ENCODE measurements at places on chromosomes 12 and 14.
A peak's percentile ranks its signal among the peaks of the same experiment; 100 is the strongest.

GRCh38 chr12:38101753-38102152, 214.8 kb upstream of the ALG10B start:
- DNase-seq = no peak

DNA sequence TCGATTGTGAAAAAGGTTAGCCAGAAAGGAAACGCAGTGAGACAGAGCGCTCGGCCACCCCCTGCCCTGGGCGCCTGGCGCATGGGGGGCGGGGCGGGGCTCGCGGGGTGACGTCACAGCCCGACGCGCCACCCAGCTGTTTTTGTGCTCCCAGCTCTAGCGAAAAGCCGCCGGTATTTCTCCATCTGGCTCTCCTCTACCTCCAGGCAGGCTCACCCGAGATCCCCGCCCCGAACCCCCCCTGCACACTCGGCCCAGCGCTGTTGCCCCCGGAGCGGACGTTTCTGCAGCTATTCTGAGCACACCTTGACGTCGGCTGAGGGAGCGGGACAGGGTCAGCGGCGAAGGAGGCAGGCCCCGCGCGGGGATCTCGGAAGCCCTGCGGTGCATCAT, at the start of gene GABARAPL1:
Gene GABARAPL1 (plus strand): TSS at position 139 of the 393 bp plus-strand sequence. CDS start 253 bp downstream, at position 392.
- peak; percentile 77 for DNase-seq

GRCh38 chr12:71270057-71270456, 112.3 kb upstream of the TSPAN8 start:
- no peak for DNase-seq

- no peak for DNase-seq
Observed at GRCh38 chr12:10750385-10750727, 27.2 kb upstream of the YBX3 start.

GRCh38 chr14:91067186-91067585, 6.7 kb upstream of the RPS6KA5 start:
- DNase-seq = no peak

DNA sequence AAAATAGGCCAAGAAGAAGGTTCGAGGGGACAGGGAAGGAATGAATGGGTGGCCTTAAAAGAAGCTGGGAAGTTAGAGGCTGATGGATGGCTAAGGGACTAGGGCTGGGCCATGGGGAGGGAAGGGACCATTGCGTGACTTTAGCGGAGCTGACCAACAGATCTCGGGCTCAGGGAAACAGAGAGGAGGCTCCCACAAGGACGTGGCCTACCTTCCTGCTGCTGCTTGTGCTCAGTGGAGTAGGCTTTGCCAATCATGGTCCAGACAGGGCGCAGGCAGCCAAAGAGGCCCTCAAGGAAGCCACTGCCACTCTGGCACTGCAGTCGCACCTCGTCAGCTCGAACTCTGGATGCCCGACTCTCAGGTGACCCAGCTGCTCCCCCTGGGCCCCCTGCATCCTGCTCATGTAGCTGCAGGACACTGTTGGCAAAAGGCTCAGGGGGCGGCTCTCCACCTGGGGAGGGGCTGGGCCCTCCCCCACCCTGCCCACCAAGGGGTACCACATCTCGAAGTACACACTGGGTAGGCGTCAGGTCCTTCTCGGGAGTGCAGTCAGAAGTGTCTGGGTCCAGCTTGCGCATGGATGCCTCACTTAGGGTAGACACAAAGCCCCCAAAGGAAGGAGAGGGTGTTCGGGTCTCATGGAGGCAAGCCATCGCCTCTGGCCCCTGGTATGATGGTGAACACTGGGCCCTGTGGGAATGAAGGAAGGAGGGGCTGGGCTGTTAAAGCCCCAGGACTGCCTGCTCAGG, 12.3 kb downstream of the MAP3K12 start:
- no peak for DNase-seq

DNA sequence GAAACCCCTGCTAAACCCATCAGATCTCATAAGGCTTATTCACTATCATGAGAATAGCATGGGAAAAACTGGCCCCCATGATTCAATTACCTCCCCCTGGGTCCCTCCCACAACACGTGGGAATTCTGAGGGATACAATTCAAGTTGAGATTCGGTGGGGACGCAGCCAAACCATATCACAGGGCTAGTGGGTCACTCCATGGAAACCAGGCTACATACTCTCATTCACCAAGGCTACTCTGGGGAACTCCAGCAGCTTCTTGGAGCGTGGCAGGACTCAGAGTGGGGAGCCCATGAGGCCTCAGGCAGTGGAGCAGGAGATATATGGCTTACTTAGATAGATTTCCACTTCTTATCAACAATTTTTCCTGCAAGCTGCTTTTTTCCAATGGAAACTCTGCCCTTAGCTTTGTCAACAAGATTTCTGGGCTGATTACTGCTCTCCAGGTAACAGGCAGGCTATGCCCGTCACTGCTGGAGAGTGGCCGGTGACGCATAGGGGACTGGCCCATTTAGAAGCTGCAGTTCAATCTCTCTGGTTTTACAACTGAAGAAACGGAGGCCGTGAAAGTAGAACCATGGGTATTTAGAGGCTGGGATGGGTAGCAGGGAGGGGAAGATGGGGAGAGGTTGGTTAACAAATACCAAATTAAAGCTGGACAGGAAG, 16.5 kb downstream of the VDR start:
- no peak for DNase-seq

DNA sequence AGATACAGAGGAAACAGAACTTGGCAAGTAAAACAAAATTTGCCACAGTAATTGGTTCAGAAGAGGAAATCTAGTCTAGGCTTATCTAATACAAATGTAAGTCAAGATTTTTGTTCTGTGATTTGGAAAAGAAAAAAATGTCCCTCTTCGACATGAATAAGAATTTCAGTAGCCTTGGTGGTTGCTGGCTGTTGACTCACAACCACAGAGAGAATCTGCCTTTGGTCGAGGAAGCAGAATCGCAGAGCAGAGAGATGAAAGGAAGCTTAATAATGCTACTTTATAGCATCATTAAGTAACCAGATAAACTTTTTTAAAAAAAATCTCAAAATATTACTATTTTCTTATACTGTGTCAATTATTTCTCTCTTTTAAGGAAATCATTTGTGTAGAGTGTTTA, 1096.6 kb downstream of the FLRT2 start:
- no peak for DNase-seq

DNA sequence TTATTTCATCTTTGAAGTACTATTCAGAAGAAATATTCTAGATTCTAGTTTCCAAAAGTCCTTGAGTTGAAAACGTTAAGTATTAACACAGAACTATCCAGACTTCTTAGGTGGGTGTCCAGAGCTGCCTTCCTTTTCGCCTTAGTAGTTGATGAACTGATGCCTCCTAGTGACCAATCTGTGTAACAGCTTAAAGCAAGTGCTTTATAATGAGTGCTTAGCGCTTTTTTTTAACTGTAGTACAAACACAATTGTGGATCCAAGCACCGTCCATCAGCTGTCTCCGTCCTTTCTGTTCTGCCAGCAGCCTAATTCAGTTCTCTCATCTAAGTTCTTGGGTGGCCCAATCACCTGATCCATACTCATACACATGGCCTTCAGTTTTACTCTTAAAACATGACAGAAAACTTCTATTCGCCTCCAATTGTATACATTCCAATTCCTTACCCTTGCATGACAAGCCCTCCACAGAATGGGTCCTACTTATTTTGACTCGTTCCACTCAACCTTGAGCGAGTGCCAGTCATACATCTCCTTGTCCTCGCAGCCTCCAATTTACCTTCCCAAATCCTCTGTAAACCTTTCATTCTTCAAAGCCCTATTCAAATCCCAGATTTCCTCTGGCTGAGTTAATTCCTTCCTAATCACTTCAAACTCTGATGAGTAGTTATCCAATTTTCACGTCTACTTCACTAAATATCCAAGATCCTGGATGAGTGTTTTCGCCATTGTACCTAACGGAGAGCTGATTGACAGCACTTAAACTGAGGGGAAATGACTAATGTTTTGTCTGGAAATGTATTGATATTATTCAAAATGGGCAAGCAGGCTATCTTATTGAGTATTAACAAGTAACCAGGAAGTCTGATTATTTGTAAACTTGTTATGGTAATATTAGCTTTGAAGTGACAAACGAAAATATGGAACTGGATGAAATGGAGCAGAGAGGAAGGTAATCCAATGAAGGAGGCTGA, 5.8 kb upstream of the PHLDA1 start:
- DNase-seq = peak; percentile 57

DNA sequence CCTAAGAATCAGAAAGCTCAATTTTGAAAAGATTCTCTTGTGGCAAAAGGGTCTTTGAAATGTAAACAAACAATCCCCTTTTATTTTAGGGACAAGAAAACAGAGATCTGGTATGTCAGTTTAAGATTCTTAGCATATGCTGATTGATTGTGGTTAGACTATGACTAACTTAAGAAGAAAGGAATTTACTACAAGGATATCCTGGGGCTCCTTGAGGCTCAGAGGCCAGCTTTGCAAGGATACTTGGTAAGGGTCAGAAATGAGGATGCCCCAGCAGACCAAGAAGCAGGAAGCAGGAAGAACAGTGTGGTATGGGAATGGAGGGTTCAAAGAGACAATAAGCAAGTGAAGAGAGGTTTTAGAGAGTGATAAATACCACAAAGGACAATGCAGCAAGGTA, 474.6 kb downstream of the ETNK1 start:
- DNase-seq = no peak

GRCh38 chr12:1797011-1797901, 23.1 kb upstream of the LRTM2 start:
- DNase-seq = peak; percentile 79

DNA sequence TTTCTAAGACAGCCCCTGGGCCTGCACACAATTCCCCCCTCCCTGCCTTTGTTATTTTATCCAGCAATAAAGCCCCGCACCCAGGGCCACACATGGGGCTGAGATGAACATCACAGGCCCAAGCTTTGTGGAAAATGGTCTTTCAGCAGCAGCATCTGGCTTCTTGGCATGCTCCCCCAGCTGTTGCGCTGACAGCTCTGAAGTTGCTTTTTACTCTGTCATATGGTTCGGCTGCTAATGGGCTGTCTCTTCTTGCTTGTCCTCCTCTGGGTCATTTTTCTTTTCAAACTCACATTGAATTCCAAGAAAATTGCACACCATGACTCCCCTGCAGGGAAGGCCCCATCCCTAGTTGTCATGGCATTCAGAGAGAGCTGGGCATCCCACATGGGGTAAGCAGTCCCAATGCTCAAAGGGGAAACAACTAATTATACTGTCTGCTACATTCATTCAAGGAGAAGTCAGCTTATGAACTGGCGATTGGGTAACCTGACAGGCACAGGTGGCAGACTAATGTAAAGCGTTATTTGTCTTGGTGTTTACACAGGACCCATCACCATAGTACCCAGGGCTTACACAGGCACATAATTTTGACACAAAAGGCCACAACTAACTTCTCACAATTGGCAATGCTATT, 74.0 kb upstream of the CDKN3 start:
- no peak for DNase-seq

DNA sequence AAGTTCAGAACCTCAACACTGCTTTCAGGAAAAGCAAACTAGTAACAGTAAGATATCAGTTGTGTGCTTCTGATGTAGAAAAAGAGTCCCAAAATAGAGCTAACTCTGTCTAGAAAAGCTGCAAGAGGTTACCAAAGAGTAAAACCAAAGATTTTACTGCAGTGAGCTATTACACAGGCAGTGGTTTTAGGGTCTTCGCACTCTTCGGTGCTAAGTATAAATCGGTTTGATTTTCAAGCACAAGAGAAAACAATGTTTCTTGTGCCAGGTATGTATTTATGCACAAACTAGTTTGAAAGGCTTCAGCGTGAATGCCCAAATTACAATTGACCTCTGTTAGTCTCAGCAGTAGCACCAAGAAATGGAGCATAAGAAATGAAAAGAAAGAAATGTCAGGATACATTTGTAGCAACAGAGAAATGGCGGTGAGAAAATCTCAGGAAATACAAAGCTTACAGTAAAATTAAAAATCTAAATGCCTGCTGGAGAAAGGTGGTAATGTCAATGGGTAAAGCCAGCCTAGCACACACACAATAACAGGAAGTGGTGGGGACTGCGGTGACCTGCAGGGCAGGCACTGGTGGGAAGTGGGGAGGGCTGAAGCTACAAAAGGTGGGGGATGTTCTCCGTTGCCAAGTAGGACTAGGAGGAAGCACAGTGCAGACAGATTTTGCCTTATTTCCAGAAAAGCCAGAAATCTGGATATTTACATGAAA, 18.0 kb upstream of the DYRK2 start:
- DNase-seq = peak; percentile 55

DNA sequence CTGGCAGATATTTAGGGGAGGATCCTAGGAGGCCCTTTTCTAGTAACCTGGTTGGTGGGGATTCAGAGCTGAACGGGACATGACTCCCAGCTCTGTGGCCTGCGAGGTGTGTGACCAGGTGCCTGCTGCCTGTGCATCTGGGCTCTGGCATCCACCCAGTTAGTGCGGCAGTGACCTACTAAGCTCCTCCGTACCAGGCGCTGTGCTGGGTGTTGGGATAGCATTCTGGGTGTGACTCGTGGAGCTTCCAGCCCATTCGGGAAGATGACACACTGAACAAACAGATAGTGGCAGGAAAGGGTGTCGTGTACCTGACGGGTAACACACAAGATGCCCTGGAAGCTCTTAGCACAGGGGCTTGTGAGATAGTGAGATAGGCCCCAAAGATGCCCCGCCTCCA, 80.9 kb downstream of the ACACB start:
- DNase-seq = no peak

GRCh38 chr12:128940974-128941373, 87.7 kb downstream of the GLT1D1 start:
- DNase-seq = no peak

DNA sequence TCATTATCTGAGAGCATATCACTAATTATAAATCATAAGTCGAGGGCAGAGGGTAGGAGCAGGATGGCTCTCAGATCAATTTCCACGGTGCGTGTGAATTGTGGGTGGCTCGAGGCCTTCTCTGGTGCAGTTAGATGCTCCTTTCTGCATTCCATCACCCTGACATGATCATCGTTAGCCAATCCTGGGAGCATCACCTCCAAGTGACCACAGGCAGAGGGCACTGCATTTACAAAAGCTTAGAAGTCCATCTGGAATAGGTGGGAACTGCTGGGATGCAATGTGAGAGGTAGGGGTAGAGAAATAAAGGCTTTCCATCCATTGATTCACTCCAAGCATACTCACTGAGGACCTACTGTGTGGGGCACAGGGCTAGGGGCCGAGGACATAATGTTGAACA, 538.2 kb upstream of the TBX3 start:
- DNase-seq = no peak

DNA sequence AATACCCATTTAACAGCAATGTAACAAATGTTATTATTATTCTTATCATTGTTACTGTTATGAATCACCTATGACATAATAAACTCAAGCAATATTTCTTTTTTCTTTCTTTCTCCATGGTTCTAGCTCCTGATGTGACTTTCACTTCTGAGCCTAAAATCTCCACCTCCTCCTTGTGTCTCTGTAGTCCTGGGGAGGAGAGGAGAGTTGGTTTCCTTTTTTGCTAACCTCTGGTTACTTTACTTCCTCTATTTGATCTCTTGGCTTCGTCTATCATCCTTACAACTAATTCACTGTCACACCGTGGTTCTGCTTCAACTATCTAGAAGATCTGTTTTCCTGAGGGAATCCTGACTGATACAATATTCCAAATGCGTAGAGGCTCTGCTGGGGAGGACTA, 456.6 kb downstream of the VRK1 start:
- DNase-seq = peak; percentile 9

DNA sequence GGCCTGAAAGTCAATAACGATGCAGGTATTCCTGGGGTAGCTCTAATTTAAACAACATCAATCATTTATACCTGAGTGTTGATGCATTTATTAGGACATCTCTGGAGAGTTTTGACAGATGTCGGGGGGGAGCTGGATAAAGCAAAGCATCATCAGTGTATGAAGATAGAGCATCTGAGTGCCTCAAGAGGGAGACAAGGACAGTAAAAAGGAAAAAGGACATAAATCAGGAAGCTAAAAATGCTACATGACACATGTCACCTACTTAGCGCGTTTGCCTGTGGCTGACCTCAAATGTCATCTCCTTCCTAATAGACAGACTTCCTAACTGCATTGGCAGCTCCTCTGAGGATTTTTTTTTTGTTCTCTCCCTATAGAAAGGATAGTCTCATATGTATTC, 259.5 kb upstream of the PKP2 start:
- no peak for DNase-seq

Data from HL-60 (cell line).